CD8-positive, alpha-beta T cell (primary cell): ENCODE measurements at places on chromosomes 11 and 22.
A peak's percentile ranks its signal among the peaks of the same experiment; 100 is the strongest.

GRCh38 chr11:111845276-111846028, 25.9 kb downstream of the ALG9 start:
- no peak for DNase-seq

GRCh38 chr11:69059985-69060384, 11.3 kb downstream of the TPCN2 start:
- DNase-seq, result no peak

- no peak for DNase-seq
Observed at GRCh38 chr11:75422248-75423231, 10.5 kb downstream of the KLHL35 start.

GRCh38 chr22:21797444-21798221, 62.0 kb upstream of the YPEL1 start:
- no peak for DNase-seq

DNA sequence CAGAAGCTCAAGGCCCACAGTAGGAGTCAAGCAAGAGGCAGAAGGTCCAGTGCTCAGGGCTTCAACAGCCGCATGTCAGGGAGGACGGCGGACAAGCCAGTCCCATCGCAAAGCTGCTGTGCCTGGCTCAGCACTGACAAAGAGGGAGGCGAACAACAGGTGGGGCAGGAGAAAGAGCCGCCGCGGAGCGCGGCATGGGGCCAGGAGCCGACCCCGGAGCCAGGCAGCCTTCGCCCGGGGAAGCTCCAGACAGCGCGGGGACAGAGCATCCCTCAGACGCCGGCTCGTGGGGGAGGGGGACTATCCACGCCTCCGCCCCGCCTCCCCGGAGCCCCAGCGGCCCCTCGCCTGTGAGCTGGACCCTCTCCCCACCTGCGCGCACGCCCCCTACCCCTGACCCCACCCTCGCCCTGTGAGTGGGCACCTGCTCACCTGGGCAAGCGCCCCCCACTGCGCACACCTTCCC, 369 bp downstream of the DHCR7 start:
- peak; percentile 50 for DNase-seq

DNA sequence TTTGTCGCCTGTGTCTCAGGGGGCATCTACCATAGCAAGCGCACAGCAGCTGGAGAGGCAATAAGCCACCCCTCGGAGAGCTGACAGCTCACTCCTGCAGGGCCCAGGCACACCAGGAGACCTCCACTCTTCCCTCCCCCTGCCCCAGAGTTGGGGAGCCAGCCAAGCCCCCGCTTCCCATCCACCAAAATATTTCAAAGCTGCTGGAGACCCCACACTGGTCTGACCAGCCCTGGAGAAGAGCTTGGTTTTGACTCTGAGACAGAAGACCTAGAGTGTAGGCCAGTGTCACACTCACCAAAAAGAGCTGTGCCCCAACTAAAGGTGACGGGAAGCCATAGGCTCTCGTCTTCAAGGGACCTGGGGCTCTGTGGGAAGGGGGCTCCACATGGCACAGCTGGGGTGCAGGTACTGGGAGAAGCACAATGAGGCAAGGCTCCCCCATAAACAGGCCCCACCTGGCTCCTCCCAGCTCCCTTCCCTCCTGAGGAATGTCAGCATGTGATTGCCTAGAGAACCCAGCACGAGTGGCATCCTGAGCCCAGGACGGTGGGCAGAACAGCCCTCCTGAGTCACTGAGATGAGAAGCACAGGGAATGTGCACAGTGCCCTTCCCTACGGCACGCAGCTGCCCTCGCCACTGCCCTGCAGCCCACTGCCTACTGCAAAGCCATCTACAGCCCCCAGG, 5.8 kb upstream of the GNAZ start:
- DNase-seq, result no peak
